ENCODE measurements at places on chromosomes 3 and 15. TPM values are rescaled to one million over a fixed set of nuclear protein-coding genes. Genes with fewer than 3 reads are reported as not detected.
A peak's percentile ranks its signal among the peaks of the same experiment; 100 is the strongest.

GRCh38 chr3:71047616-71048531, 535.7 kb downstream of the FOXP1 start:
- DNase-seq, result no peak

- DNase-seq, result no peak
These were observed 91.6 kb downstream of the PLD1 start for GRCh38 chr3:171718493-171719185.

ANKRD63 gene
- not detected for total RNA-seq

GRCh38 chr15:90913398-90913944, 10.4 kb downstream of the MAN2A2 start:
- DNase-seq, result no peak

UNC13C gene
- not detected for total RNA-seq

C3orf20 gene
- not detected for total RNA-seq

LMCD1 gene
- total RNA-seq, result 2.3 TPM

ITPR1 gene
- 2.2 TPM for total RNA-seq

GOLGA6B gene
- total RNA-seq, result not detected

DNA sequence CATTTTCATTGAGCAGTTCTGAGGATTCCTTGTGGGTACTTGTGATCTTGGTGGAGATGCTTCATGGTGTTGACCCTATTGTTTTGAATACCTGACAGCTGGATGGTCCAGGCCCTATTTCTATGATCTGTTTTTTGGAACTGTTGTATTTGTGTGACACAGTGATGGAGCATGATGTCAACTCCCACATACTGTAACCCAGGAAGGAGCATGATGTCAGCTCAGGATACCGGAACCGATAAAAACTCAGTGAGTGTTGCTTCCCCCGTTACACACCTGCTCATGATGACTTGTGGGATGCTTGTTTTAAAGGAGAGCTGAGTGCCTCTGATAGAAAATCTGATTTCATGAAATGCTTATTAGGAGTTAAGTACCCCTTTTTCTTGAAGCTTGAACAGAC, 45.1 kb downstream of the ZBTB38 start:
- no peak for DNase-seq

DNA sequence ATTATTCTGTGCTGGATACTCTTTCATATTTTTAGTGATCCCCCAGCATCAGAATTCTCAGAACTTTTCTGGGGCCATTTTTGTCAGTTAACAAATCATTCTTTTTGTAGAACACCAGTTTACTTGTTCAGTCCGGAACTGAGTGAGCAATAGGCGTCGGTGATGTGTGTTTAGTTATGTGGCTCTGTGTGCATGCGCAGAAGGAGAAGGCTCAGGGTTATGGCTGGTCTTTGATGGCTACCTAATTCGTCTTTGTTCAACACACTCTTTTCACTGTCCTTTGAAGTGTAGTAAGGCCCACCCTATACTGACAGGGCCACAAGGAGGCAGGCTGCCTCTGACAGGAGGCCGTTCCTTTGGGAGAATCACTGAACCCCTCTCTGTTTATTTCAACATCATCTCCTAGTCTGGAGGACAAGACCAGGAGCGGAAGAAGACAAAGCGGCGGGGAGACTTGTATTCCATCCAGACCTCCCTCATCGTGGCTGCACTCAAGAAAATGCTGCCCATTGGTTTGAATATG, 158.2 kb upstream of the CHRM5 start:
- DNase-seq, result no peak

DNA sequence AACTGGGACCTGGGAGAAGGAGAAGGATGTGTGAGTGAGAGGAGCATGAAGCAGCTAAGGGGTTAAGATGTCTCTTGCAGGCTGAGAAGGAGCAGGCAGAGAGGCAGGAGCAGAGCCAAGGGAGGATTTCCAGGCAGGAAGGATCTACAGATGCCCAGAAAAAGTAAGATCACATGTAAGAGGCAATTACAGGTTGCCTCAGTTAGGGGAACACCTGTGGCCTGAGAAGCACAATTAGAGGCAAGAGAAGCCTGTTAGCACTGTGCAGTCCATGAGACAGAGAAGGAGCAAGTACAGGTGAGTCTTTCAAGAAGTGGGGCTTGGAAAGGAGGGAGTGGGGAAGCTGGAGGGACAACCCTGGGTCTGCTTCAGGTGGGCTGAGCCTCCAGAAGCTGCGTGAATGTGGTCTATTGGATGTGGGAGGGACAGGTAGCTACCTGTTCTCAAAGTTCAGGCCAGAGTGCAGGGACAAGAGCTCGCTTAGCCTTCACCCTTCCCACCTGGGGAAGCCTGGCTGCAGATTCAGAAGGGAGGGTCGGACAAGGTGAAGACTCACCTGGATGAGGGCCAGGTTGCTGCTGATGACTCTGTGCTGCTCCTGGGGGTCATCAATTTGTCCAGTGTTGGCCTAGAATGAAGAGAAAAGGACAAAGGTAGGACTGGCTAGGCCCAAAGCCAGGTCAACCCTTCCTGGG, 50.7 kb downstream of the SLC41A3 start:
- DNase-seq, result no peak

DNA sequence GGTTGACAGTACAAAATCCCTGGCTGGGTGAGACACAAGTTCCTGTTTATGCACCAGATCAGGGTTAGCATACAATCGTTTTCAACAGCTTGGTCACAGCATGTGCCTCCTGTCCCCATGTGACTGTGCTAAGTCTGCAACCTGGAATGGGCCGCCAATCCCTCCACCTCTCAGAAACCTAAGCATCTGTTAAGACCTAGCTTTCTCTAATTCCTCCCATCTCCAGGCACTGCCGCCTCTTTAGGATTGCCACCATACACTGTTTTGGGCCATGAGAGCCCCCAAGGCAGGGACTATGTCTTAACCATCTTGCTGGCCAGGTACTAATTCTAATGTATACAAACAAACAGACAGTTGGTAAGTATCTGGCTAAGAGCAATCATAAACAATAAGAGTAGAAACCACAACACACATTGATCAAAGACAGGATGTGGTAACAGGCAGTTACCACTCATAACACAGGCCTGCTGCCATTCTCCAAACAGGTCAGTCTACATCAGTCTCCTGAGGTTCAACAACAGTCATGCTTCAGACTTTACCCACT, 25.6 kb downstream of the SEC22C start:
- no peak for DNase-seq

SPTBN5 gene
- total RNA-seq, result 1.4 TPM

DNA sequence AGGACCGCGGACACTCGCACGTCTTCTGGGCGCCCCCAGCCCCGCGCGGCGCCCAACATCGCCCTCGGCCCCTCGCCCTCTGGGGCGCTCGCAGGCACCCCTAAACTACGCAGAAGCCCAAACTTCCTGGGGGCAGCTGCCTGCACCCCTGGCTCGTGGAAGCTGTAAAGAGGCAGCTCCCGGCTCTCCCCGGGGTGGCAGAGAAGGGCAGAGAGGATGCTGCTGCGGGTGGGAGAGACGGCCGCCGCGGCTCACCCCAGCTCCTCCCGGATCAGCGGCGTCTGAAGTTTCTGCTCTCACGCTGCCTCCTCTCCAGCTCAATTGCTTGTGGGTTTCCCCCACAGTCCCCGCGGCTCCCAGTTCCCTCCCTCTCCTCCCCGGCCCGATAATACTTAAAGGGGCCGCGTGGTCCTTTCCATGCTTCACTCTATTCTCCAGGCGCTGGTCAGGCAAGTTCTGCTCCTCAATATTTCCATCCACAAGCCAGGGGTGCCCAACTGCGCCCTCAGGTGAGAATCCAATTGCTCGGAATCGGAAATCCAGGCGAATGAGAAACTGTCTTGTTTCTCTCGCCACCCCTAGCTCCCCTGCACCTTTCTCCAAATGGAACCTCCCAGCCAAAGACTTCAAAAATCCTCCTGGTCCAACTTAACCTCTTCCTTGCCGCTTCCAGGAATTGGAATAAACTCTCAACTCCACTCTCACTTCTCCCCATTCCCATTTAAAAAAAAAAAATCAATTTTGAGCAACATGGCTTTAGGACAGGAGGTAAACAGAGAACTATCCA, 748.5 kb downstream of the ROBO1 start:
- peak; percentile 94 for DNase-seq

- no peak for DNase-seq
These were observed 11.5 kb downstream of the SEMA3F start for GRCh38 chr3:50166620-50167019.

- no peak for DNase-seq
These were observed 567 bp downstream of the TICRR start for GRCh38 chr15:89575656-89576416.

- no peak for DNase-seq
These were observed 279.6 kb upstream of the CTDSPL start for GRCh38 chr3:37582086-37582485.

KLHL40 gene
- total RNA-seq, result not detected

GRCh38 chr15:64897345-64897985, 14.2 kb upstream of the ANKDD1A start:
- DNase-seq, result no peak

DNA sequence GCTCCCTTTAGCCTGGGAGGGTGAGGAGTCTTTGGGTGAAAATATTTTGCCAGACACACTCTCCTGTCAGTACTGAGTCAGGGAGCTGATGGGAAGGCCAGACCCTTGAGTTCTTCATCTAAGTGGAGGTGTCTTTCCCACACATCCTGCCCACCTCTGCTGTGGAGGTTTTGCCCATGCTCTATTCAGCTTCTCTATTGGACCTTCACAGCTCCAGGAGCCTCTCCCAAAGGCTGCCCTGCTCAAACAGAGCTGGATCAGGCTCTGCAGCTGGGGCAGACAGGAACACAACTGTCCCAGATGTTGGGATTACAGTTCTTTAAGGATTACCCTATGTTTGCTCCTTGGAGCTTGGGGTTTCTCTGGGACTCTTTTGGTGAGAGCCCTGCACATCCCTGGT, 77.9 kb downstream of the SPSB4 start:
- no peak for DNase-seq

GOLGA8S gene
- 0.04 TPM for total RNA-seq

DNA sequence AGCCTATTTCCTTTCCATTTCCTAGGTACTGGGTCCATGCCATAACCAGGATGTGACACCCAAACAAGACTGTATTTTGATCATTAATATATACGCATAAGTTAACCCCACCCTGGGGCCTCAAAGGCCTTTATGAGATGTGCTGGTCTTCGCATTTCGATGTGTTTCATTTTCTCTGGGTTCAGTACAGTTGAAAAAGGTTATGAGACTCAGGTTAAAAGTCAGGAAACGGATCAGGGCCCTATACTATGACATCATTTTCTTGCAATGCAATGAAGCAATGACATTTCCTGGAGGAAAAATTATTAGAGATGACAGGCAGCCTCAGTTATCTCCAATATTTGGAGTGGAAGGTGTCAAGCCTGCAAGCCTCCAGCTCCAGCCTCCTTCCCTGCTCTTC, 31.7 kb downstream of the TMEM212 start:
- peak; percentile 56 for DNase-seq

DNA sequence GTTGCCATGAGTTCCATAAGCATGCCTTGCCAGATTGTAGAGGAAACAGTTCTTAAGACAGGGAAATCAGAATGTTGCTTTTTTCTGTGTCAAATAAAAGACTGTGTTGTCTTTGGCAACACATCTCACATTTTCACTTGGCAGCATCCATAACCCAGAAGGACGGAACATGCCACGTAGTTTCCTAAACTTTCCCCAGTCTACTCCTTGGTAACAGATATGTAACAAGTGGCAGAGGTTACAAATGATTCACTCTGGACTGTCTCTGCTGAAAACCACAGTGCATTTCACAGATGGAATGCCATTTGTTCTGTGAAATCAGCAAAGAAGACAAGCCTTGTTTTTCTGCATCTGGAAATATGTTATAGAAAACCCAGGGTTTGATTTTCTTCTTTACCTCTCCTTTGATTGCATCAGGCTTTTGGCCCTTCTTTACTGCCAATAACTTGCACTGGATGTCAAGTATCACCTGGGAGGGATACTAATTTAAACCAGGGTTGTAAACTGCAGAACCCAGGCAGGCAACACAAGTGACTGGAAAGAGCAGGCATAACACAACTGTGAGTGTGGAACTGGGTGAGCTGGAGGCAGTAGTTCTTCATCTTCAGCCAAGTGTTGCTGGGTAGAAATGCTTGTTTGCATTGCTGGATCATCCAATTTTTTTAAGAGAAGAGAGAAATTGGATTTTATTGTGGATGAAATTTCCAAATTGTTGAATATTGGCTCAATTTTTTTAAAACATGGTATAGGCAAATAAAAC, 124.4 kb upstream of the FOXB1 start:
- peak; percentile 53 for DNase-seq

- DNase-seq, result no peak
These were observed 520.4 kb upstream of the ALCAM start for GRCh38 chr3:104846270-104846669.

- no peak for DNase-seq
These were observed 21.0 kb upstream of the LIMD1 start for GRCh38 chr3:45573591-45573990.

DNA sequence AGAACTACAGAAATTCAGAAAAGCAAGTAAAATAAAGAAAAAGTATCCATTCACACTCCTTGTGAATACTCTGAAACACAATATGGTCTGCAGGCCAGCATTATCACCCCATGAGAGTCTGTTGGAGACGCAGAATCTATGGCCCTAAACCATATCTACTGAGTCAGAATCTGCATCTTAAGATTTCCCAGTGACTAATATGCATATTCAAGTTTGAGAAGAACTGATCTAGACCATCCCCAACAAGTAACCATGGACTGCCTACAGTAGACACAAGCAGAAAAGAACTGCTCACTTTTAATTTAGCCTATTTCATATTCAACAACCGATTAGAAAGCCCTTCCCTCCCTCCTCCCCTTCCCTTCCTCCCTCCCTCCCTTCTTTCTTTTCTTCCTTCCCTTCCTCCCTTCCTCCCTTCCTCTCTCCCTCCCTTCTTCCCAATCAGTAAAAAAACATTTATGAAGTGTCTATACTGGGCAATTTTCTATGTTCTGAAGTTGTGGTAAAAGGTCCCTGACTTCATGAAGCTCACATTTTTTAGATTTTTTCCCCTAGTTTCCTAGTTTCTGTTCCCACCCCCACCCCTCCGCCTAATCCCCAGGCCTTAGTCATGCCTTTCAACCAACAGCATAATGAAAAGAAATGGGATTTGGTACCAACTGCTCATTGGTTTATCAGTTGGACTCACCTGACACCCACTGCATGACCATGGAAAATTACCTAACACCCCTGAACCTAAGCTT, 125.2 kb downstream of the CNTN3 start:
- DNase-seq, result no peak

- DNase-seq, result no peak
These were observed 54.3 kb downstream of the LRRN1 start for GRCh38 chr3:3853544-3853943.

DNA sequence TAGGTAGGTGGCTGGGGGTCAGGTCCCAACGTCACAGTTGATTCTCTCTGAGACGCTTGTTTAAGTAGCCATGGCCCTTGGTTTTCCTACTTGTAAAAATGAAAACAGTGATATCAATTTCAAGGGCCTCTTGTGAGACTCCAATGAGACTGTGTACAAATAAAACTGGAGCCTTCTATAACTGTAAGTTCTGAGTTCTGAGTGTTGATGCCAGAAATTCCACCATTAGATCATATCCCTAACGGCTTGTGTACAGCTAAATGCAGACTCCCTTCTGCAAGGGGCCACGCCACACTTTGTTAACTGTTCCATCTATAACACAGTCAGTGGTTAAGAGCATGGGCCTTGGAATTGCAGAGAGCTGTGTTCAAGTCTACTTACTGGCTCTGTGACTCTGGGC, 267.3 kb downstream of the TLE3 start:
- DNase-seq, result no peak

All from foreskin keratinocyte (primary cell).